ENCODE measurements at places on chromosomes 13 and 19.

DNA sequence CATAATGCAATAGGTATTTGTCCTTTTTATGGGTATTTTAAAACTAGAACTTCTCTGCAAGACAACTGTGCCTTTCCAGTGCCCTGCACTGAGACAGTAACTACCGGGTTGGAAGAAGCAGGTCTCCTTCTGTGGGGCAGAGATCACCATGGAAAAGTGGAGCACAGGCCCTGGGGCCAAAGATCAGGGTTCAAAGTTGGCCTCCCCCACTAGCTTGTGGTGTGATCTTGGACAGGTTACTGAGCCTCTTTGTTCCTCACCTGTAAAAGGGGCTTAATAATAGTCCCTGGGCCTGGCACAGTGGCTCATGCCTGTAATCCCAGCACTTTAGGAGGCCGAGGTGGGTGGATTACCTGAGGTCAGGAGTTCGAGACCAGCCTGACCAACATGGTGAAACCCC, 68.3 kb downstream of the CEBPG start:
- DNase-seq, result no peak

- no peak for DNase-seq
These were observed 472.1 kb downstream of the DIAPH3 start for GRCh38 chr13:59691501-59692066.

DNA sequence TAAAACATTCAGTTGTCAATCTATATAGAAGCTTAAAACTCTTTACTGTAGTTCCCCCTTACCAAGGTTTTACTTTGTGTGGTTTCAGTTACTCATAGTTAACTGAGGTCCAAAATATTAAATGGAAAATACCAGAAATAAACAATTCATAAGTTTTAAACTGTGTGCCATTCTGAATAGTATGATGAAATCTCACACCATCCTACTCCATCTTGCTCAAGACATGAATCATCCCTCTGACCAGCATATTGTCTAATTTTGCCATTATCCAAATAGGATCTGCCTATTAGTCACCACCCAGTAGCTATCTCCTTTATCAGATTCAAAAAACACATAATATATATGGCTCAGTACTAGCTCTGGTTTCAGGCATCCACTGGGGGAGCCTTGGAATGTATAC, 22.4 kb downstream of the ZNF571 start:
- no peak for DNase-seq

- no peak for DNase-seq
These were observed 80.5 kb downstream of the COL4A2 start for GRCh38 chr13:110387451-110388107.

GRCh38 chr19:4539693-4540581, at the start of gene LRG1:
Gene LRG1, minus strand, starts transcription at chr19:4540036. Its CDS starts 23 bp downstream, at chr19:4540013.
- DNase-seq, result peak; percentile 17

DNA sequence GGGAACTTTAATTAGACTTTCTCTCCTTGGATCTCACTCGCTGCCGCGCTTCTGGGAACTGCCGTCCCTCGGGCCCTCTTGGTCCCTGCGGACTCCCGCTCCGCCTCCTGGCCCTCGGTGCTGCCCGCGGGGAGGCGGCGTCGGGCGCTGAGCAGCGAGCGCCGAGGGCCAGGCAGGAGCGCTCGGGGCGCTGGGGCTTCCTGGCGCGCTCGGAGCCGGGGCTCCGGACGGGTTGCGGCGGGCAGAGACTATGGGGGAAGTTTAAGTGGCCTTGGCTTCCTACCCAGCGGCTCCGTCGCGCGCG, 704 bp downstream of the CHST8 start:
- DNase-seq, result no peak

DNA sequence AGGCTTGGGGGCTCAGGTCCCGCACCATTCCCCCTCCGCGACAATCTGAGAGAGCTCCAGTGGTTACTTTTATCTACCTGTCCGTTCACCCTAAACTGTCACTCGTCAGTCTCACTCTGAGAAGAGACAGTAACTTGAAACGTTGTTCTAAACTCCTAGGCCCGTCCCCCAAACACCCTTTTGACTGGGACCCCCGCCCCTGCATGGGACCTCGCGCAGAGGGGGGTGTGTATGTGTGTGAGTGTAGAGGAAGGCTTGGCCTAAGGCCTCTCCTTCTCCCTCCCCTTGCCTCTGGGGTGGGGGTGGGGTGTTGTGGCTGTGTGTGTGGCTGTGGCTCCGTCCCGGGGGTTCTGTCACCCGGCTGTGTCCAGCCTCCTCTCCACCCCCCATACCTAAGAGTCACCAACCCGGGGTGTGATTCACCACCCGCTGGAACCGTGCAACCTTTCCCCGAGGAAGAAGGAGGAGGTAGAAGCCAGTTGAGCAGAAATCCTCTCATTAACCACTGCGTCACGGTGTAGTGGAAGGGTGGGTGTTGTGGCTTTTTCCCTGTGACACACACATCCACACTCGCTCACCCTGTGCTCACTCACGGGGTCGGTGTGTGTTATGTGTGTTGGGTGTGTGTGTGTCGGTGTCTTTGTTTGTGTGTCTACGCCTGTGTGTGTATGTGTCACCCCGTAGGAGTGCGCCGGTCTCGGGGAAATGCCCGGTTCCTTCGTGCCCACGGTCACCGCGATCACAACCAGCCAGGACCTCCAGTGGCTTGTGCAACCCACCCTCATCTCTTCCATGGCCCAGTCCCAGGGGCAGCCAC, 2.4 kb downstream of the FOSB start:
- peak; percentile 73 for DNase-seq

DNA sequence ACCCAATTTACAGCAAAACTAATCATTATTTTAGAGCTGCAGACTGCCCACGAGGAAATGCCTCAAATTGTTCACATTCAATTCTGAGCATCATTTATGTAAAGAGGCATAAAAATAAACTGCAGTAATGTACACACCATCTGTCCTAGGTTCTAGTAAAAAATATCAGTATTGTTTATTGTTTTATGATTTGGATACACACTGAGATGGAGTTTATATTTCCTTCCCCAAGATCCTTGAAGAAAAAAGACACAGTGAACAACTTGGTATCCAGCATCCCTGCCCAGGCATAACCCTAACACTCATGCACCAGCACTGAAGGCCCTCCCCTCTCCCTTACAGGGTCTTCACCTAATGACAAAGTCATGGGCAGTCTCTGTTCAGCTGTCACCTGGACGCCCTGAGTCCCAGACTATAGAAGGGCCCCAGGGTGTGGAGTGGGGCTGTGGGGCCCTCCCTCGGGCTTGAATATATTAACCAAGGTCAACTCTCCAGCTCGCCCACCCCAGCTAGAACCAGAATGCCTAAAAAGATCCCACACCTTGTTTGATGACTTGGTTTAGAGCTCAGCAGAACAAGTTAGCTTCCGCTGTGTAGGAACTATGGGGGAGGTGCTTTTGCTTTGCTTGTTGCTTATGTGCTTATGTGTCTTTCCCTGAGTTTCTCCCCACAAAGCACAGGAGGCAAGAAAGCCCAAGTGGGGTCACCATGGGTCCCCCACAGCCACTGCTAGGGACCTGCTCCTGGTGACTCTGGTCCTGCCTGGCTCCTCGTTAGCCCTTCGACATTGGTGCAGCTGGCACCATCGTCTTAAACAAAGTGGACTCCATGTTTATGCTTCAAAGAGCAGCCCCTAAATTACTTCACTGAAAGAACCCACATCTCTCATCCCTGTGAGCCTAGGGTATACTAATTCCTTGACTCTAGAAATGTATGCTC, 111.1 kb downstream of the COL4A1 start:
- no peak for DNase-seq

GRCh38 chr13:80339912-80340650, 845 bp downstream of the SPRY2 start:
- DNase-seq, result no peak

- no peak for DNase-seq
These were observed 8.3 kb downstream of the COL4A1 start for GRCh38 chr13:110298505-110299282.

DNA sequence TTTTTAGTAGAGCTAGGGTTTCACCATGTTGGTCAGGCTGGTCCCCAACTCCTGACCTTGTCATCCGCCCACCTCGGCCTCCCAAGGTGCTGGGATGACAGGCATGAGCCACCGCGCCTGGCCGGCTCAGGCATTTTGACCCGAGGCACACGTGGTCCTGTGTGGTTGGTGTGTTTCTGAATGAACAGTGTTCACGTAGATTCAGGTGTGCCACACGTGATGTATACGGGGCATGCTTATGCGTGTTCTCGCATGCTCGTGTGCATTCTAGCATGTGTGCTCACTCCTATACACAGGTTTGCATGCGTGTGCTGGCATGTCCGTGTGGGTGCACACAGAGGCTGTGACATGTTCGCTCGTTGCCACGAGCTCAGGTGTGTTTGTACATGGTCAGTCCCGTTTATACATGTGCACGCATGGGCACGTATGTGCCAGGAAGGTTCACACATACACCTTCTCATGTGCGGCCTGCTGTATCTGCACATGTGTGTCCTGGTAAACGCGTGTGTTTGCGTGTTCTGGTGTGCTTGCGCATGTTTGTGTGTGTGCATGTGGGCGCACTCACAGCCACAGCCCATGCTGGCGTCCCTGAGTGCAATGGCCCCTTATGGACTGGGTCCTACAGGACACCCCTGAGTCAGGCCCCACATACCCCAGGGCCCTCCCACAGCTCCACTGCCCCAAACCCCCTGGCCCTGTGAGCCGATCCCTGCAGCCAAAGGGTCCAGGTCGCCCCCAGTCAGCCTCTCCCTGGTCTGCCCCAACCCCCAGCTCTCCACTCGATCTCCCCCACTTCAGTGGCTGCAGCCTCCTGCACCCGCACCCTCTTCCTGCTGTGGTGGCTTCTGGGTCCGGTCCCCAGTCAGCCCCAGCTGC, 20.6 kb upstream of the TCF3 start:
- no peak for DNase-seq

GRCh38 chr19:57075125-57075524, 44.7 kb upstream of the USP29 start:
- DNase-seq, result no peak

DNA sequence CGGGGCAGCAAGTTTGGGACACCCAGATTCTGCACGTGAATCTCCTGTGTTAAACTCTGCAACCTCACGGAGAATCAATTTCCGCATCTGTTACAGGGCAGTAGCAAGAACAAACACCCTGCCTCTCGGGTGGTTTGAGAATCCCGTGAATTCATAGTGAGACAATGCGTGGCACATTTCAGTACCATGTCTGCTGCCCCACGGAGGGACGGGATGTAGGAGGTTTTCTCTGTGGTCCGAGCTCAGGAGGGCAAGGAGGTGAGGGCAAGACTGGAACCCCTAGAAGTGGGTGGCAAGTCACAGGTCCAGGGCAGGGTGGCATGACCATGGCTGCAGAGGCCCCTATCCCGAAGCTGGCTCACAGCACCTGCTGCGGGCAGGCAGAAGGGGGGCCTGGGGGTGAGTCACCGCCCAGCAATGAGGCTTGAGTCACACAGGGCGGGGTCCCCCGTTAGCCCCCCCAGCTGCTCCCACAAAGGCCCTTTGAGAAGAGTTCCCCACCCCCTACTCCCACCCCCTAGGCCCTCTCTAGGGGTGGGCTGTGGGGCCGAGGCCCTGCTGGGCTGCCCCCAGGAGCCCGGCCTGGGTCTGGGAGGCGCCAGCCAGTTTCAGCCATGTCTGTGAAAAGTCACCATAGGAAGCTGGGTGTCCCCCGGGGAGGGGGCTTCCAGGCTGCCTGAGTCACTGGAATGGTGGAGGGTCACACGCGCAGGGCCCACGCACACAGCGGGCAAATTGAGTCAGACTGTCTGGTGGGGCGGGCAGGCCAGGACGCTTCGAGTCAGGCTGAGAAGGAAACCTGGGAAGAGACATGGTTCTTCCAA, 25.8 kb upstream of the NANOS3 start:
- peak; percentile 64 for DNase-seq

DNA sequence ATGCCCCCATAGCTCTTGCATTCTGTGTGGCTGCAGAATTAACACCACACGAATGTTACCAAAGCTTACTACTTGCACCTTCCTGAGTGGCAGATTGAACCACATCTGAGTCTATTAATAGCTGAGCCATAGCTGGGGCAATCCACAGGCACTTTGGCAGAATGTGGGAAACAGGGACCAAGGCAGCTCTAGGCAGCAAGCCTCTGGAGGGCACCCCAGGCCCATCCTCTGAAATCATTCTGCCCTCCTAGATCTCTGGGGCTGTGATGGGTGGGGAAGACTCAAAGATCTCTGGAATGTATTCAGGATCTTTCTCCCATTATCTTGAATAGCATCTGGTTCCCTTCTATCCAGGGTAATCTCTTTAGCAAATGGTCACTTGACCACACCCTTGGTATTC, 139.3 kb downstream of the TNFRSF19 start:
- no peak for DNase-seq

DNA sequence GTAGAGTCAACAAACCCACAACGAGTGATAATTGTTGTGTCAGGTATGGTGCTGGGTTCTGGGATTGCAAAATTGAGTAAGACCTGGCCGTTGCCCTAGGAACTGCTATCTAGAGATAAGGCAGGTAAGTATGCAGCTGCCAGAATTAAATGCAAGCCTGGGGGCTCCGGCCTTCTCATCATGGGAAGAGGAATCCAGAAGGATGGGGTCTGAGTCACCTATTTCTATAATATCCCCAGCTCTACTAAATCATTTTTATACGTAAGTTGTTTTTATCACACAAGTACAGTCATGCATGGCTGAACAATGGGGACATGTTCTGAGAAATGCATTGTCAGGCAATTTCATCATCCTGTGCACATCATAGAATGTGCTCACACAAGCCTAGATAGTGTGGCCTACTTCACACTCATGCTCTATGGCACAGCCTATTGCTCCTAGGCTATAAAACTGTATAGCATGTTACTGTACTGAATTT, 203.0 kb downstream of the KLF5 start:
- no peak for DNase-seq

- no peak for DNase-seq
These were observed 16.7 kb upstream of the SPART start for GRCh38 chr13:36362914-36363313.

- DNase-seq, result no peak
These were observed 56.2 kb upstream of the RFC3 start for GRCh38 chr13:33761740-33762139.

GRCh38 chr13:39273953-39274738, 235.9 kb downstream of the NHLRC3 start:
- no peak for DNase-seq

DNA sequence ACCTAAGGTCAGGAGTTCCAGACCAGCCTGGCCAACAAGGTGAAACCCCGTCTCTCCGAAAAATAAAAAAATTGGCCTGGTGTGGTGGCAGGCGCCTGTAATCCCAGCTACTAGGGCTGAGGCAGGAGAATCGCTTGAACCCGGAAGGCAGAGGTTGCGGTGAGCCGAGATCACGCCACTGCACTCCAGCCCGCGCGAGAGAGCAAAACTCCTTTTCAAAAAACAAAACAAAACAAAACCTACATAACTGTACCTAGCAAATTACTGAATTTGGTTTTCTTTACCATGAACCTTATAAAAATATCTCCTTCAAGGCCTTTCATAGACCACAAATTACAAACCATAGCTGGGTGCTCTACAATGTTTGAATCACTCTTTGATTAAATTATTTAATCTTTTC, 760 bp downstream of the ZNF91 start:
- peak; percentile 42 for DNase-seq
